Dermis microvascular lymphatic vessel endothelial cell (primary cell): ENCODE measurements at places on chromosomes 11 and 22. TPM values are rescaled to one million over a fixed set of nuclear protein-coding genes. Genes with fewer than 3 reads are reported as not detected.

The NXF1 gene
- 9.5 and 18.1 TPM in 2 replicates for total RNA-seq

The TSPO gene
- 295 and 296 TPM in 2 replicates for total RNA-seq

The TIMM10 gene
- total RNA-seq = 34.5 and 64.1 TPM in 2 replicates

The TMEM191B gene
- 0.13 and 0.77 TPM in 2 replicates for total RNA-seq

The WBP2NL gene
- not detected in 2 replicates for total RNA-seq

The C11orf86 gene
- not detected in 2 replicates for total RNA-seq

The TMEM132A gene
- 39.9 and 101 TPM in 2 replicates for total RNA-seq

The SYCE3 gene
- not detected in 2 replicates for total RNA-seq

The IGLL1 gene
- total RNA-seq = not detected in 2 replicates

The BTG4 gene
- total RNA-seq = not detected in 2 replicates

The KLHL35 gene
- 1.0 and 2.4 TPM in 2 replicates for total RNA-seq

The PHF21B gene
- 0.13 TPM in 1 of 2 replicates, not detected in the other for total RNA-seq

The SYTL2 gene
- under 0.01 and 0.25 TPM in 2 replicates for total RNA-seq

The DYNC2H1 gene
- 2.7 and 3.3 TPM in 2 replicates for total RNA-seq
